Stimulated activated CD4-positive, alpha-beta T cell treated with anti-CD3 and anti-CD28 coated beads, TNF-alpha, amount 100 ng/mL, for 4 hours (primary cell): ENCODE measurements at places on chromosomes 11 and 22.

DNA sequence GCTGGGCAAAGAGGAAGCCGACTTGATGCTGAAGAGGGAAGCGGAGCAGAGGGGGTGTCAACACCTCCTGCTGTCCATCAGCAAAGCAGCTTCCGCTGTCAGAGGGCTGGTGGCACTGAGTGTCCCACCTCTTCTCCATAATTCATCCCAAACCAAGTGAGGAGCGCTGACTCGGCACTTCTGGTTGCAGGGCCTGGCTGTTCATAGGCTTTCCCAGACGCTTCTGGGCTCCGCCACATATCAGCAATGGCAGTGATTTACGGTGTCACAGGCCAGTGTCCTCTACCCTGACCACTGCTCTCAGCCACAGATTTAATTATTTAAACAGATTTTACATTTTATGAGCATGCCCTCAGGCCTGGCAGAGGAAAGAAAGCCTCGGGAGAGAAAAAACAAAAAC lies 70.1 kb upstream of the TENM4 start:
- no peak for DNase-seq

GRCh38 chr22:27719036-27719347 lies 82.6 kb downstream of the MN1 start:
- DNase-seq, result no peak

DNA sequence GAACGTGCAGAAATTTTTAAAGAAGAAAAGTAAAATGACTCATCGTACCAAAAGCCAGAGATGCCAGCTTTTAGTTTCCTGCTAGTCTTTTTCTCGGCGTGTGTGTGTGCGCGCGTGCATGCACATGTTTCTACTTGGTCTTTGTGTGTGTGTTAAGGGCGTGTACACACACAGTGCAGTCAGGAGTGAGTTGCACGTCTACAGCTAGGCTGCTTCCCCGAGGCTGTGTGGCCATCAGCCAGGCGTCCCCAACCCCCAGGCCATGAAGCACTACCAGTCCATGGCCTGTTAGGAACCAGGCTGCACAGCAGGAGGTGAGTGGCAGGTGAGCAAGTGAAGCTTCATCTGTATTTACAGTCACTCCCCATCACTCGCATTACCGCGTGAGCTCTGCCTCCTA lies 36.4 kb downstream of the KCNQ1 start:
- DNase-seq, result no peak

GRCh38 chr11:118264569-118265465 lies 720 bp upstream of the MPZL2 start:
- DNase-seq, result no peak

DNA sequence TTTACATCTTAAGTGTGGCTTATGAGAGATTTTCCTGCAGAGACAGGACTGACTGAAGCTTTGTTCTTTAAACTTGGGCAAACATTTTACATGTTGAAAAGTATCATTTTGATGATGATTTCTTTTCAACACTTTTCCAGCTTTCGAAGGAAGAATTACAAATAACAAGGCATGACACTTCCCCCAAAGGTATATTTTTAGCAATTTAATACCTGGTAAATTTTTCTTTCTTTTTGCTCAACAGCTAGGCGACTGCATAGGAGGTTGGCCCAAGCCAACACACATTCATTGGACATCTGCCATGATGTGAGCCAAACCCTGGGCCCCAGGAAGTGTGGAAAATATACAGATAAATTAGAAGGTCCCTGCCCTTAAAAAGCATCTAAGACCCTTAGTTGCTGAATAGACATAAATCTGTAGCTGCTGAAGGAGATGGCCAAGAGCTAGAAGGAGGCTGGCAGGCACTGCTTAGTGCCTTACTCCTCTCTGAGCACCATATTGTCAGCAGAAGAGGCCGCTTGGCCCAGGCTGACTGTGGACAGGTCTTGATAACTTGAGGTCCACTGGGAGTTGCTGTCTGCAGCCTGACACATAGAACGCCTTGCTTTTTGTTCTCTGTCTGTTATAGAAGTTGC lies 53.3 kb upstream of the CD44 start:
- DNase-seq, result no peak

GRCh38 chr11:95469258-95469657 lies 238.3 kb upstream of the SESN3 start:
- no peak for DNase-seq

DNA sequence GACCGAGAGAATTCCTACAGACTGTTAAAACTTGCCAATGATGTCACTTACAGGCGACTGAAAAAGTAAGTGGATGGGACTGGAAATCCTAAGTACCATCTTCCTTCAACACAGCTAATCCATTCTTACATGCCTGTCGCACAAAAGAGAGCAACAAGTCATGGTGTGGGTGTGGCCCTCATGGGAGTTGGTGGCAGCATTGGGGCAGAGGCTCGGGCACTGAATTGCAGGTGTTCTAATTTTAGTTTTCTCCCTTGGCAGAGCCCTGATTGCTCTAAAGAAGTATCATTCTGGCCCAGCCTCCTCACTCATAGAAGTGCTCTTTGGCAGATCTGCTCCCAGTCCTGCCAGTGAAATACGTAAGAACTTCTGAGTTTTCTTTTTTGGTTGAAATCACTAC lies 4.6 kb downstream of the IGHMBP2 start:
- no peak for DNase-seq

- no peak for DNase-seq
These were observed 5.8 kb downstream of the SHANK2 start for GRCh38 chr11:71246559-71246958.
